ENCODE measurements at places on chromosomes 12 and 14.
A peak's percentile ranks its signal among the peaks of the same experiment; 100 is the strongest.

GRCh38 chr14:99506276-99506675 is 25.1 kb downstream of the CCNK start:
- no peak for DNase-seq

GRCh38 chr12:57118711-57119271 is 7.6 kb upstream of the STAT6 start:
- no peak for DNase-seq

- DNase-seq: no peak
Observed at GRCh38 chr14:32018391-32019092, 58.6 kb upstream of the ARHGAP5 start.

DNA sequence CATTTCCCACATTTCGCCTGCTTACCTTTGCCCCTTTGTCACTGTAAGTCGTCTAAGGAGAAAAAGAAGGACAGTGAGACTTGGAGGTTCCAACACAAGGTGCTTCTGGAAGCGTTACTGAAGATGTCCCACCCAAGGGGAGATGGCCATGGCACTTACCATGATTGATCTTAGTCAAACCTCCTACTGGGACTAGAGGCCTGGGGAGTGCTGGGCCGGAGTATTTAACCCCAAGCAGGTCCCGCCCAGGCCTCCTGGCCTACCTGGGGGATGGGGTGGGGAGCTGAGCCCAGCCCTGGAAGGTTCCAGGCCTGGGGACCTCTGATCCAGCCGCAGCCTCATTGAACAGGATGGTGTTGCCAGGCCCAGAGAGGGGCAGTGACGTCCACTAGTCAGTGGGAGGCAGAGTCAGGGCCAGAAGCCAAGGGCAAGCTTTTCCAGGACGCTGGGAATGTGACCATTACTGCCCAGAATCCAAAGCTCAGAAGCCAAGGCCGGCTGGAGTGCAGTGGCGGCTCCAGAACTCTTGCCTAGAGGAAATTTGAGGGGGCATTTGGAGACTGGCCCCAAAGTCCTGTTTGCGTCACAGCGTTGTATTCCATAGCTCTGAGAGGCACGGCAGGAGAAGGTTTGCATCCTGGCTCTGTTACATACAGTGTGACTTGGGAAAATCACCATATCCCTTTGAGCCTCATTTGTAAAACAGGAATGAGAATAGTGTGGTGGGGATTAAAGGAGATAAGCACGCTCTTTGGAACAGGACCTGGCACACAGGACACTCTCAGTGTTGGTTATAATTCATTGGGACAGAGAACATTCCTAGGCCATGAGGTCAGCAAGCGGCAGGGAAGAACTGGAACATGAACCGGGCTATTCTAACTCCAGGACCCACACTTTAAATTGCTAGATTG is at the start of gene HPD:
Gene HPD, minus strand, starts transcription at position 198 of the 911 bp plus-strand sequence. Its CDS starts 36 bp downstream, at position 162.
- DNase-seq: peak; percentile 72

DNA sequence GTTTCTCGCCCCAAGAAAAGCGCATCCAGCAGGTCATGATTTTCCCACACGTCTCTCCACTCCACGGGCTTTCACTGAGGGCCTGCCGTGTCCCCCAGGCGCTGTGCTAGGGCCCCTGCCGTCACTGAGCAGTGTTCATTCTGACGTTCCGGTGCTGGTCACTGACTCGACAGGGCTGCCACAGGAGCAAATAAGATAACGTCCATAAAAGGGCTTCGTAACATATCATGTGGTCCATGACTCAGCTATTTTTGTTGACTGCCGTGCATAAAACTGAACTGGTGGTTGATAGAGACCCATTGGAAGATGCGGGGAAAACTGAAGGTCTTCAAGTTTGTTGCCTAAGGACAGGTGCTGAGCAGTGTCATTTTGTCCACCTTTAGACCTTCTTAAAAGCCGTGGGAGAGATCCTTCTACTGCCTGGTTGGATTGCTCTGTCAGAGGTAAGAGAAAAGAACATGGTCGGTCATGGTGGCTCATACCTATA is 46.3 kb downstream of the ADGRD1 start:
- DNase-seq: no peak

- no peak for DNase-seq
Observed at GRCh38 chr14:38866461-38866860, 236.6 kb downstream of the SEC23A start.

- DNase-seq: no peak
Observed at GRCh38 chr12:57237596-57237931, 8.1 kb downstream of the SHMT2 start.

- DNase-seq: no peak
Observed at GRCh38 chr14:67971627-67972625, 152.3 kb downstream of the RAD51B start.

All from iPS-NIHi11 (cell line).